Sigmoid colon (tissue), 7 donors: ENCODE measurements at places on chromosomes 12 and 14. TPM values are rescaled to one million over a fixed set of nuclear protein-coding genes. Genes with fewer than 3 reads are reported as not detected.
A peak's percentile ranks its signal among the peaks of the same experiment; 100 is the strongest.

DNA sequence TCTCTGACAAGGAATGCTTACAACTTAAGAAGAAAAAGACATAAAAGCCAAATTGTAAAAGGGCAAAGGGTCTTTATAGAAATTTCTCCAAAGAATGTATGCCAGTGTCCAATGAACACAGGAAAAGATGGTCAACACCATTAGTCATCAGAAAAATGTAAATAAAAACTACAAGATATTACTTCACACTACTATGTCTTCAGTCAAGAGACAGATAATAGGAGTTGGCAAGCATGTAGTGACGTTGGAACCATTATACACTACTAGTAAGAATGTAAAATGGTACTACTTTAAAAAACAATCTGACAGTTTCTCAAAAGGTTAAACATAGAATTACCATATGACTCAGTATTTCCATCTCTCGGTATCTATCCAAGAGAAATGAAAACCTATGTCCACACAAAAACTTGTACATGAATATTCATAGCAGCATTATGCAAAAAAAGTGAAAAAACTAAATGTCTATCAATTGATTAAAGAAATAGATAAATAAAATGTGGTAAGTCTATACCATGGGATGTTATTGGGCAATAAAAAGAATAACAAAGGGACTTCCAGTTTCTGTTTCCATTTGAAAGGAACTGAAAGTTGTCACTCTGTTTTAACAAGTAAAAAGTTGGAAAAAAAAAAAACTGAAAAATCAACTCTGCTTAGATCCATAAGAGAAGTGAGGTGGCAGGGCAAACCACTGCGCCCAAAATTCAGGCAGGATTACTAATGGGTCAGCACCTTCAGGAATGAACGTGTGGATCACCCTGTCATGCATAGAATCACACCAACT, 69.8 kb downstream of the ALG10B start:
- H3K27ac ChIP-seq = no peak overlapping the region
- no peak for DNase-seq

DNA sequence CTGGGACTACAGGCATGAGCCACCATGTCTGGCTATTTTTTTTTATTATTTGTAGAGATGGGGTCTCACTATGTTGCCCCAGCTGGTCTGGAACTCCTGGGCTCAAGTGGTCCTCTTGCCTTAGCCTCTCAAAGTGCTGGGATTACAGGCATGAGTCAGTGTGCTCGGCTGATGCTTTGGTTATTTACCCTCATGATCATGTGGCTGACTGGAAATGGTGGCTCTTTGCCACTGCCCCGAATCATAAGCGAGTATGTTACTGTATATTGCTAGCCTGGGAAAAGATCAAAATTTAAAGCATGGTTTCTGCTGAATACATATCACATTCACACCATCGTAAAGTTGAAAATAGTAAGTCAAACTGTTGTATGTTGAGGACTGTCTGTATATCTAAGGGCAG, 101.1 kb downstream of the RGS6 start:
- DNase-seq = no peak
- no peaks in the 10 kb centered on the region for H3K36me3 ChIP-seq
- H3K4me1 ChIP-seq = no peaks in the 10 kb centered on the region
- H3K4me3 ChIP-seq = no peak overlapping the region

DNA sequence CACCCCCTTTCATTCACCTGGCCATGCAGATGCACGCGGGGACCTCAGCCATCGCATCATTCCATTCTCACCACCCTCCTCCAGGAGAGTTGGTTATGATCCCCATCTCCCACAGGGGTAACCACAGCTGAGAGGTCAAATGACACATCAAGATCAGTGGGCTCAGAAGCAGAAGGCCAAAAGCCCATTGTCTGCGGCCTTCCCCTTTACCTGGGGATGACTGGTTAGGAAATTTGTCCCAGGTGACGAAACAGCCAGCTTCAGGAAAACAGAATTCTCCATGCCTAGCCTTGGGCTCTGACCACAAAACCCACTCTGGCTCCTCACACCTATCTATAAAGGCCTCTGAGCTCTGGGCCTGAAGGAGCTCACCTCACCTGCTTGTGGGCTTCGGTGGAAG, 36.1 kb downstream of the ZFP36L1 start:
- no peaks in the 10 kb centered on the region for H3K27me3 ChIP-seq
- no peak overlapping the region for H3K27ac ChIP-seq
- no peaks in the 10 kb centered on the region for H3K36me3 ChIP-seq
- H3K4me1 ChIP-seq = peaks cover 33% of the 10 kb centered on the region
- no peak overlapping the region for H3K4me3 ChIP-seq

DNA sequence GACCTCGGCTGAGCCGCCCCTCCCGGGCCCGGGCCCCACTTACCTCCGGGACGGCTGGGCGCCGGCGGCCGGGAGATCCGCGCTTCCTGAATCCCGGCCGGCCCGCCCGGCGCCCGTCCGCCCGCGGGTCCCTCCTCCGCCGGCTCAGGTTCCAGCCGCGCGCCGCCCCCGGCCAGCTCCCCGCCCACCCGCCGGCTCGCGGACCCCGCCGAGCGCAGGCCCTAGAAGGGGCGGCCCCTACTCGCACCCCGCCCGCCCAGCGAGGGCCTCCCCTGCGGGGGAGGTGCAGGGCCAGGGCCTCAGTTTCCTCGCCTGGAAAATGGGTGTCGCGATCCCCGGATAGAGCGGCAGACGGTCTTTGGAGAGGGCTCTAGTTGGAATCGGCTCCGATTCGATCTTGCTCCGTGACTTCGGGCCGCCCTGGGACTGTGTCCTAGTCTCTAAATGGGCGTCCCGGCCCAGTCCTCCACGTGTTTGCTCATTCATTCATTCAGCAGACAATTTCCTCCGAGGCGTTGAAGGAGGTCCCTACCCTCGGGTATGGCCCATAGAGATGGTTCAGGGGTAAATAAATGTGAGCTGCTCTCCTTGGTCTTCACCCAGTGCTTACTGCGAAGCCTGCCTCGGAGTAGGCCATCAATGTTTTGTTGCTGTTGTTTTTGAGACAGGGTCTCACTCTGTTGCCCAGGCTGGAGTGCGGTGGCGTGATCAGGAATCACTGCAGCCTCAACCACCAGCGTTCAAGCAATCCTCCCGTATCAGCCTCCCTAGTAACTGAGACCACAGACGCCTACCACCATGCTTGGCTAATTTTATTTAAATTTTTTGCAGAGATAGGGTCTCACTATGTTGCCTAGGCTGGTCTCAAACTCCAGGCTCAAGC, at the start of gene TRPV4:
TSS of gene TRPV4 (minus strand) at position 92 of the 883 bp plus-strand sequence. CDS start 18,602 bp downstream, outside the sequence.
- H3K4me1 ChIP-seq = peaks cover 8% of the 10 kb centered on the region
- no peaks in the 10 kb centered on the region for H3K36me3 ChIP-seq
- no peak for DNase-seq
- peak within 1 kb of the TSS; percentile 51 for H3K4me3 ChIP-seq
- H3K27ac ChIP-seq = no peak within 1 kb of the TSS

The STAC3 gene
- 1.2 TPM for total RNA-seq

DNA sequence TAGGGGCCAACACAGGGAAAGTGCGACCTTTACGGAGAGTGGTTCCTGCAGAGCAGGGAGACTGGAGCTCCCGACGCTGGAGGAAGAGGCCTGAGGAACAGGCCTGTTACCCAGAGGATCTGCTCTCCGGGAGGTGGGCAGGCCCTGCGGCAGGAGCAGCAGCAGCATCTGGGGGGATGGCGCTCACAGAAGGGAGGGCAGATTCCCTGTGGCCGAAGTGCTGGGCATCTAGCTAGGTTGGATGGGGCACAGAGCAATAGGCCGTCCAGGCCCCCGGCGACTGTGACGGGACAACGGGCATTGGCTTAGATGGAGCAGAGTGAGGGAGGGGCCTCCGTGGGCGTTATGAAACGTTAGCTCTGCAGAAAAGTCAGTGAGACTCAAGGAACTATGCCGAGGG, 135.6 kb downstream of the PIWIL1 start:
- H3K27ac ChIP-seq = no peak overlapping the region
- no peak overlapping the region for H3K4me3 ChIP-seq
- DNase-seq = no peak

The ADCK1 gene
- 5.9 TPM for total RNA-seq
